ENCODE measurements at places on chromosomes 5 and 9.

- DNase-seq, result no peak
Measured at GRCh38 chr5:123204251-123204650, 115.2 kb downstream of the PRDM6 start.

GRCh38 chr9:4321554-4321953, 21.7 kb upstream of the GLIS3 start:
- DNase-seq, result no peak

DNA sequence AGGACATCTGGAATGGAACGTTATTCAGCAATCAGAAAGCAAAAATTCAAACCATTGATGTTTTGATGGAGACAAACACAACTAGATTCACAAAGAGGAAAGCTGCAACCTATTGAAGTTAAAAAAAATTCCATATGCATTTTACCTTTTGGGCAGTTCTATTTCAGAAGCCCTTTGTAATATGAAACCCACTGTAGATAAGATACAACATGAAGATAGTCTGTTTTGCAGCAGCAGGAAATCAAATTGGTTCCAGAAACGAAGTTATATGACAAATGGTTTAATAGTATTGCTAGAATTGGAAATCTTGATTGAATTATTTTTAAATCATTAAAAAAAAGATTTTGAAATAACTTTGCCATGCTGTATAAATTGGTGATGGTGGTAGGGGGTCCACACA, 872 bp downstream of the LIX1 start:
- no peak for DNase-seq

DNA sequence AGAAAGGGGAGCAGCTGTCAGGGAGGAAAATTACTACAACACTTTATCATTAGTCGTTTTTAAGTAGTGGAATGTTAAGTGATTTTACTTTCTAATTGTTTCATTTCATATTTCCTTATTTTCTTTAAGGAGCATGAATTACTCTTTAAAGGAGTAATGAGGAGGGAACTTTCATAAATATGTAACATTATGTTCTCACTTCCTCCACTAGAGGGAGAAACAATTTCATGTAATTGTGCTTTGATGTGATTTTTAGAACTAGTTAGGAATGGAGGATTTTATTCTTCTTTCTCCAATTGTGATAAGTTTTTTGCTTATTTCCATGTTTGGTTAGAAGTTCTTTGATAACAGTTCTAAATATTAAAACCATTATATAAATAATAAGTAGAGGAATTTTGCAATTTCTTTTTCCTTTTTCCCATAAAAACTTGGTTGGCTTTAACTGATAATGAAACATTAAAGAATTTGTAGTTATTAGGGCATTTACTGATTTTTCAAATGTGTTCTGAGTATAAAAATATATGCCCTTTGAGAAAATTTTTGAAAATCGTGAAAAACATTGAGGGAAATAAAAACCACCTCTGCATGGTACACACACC, 25.6 kb downstream of the CEP78 start:
- DNase-seq, result no peak

DNA sequence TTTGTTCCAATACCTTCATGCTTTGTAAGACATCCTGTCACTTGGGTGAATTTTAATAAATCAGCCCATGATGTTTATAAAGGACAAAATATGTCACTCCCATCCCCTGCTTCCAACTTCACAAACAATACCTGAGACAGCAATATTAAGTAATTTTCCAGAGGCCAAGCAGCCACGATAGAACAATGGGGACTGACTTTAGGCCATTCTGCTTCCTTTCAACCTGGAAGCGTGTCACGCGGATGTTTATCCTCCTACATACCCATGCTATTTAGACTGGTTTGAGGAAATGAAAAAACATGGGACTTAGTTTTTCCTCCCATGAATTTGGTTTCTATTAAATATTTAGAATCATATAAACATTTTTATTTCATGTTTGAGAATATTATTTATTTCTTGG, 82.9 kb downstream of the GRAMD2B start:
- DNase-seq, result no peak

GRCh38 chr5:133653760-133654049, 41.4 kb upstream of the FSTL4 start:
- no peak for DNase-seq

DNA sequence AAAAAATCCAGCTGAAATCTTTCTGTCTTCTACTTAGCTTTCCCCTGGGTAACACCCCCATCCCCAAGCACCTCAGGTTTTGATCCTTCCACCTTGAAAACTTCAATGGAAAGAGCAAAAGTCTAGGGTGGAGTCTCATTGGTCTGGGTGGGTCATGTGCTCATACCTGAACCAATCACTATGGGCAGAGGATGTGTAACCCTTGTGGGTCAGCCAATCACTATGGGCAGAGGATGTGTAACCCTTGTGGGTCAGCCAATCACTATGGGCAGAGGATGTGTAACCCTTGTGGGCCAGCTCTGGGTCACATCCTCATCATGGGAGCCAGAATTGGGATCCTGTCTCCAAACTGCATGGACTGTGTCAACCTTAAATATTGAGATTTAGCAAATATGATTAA, 18.5 kb downstream of the NAIF1 start:
- peak; percentile 28 for DNase-seq

- DNase-seq, result no peak
Measured at GRCh38 chr5:72681781-72682180, 134.7 kb upstream of the TNPO1 start.

DNA sequence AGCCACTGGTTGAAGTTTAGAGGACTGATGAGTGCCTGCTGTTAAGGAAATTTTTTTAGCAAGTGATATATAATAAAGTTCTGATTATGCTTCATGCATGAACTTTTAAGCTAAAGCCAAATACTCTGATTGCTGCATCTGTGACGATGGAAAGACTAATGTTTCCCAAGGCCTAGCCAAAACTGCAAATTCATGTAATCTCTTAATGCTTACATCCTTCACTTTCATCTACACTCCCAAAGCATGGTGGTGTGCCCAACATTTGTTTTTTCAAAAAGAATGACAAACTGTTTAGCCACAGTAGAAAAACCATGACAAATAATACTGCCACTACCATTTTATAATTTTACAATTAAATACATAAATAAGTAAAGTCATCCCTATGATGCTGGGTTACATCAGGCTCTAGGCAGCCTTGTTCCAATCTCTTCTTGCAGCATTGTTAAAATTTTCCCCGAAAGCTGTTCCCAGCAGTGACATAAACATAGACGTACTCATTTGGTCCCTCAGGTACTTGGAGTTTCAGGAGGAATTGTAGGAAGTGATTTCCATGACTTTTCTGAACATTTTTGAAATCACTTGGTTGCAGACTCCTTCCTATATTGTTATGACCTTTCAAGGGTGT, 625.3 kb upstream of the DMAC1 start:
- no peak for DNase-seq

DNA sequence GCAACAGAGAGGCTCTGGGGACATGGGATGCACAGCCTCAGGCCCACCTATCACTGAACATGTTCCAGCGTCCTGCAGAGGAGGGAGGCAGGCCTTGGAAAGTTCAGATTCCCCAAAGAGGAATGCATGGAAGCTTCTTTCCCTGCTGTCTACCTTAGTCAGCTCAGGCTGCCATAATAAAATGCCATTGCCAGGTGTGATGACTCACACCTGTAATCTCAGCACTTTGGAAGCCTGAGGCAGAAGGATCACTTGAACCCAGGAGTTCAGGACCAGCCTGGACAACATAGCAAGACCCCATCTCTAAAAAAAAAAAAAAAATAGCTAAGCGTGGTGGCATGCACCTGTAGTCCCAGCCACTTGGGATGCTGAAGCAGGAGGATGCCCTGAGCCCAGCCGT, 24.5 kb upstream of the TOR1B start:
- DNase-seq, result no peak

DNA sequence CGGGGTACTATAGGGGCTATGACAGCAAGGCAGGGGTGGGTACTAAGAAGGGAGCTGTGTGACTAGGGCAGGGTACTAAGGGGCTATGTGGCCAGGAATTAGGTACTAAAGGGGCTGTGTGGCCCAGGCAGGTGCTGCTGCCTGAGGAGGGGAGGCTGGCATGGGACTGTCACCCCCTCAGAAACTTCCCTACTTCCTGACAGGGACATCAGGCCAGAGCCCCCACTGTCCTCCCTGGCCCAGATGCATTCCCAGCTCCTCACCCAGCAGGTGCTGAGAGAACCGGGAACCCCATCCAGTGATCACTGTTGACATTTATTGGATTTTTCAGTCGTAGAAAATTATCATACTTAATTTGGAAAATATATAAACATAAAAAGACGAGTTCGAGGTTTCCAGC, 26.6 kb downstream of the IRX2 start:
- no peak for DNase-seq

DNA sequence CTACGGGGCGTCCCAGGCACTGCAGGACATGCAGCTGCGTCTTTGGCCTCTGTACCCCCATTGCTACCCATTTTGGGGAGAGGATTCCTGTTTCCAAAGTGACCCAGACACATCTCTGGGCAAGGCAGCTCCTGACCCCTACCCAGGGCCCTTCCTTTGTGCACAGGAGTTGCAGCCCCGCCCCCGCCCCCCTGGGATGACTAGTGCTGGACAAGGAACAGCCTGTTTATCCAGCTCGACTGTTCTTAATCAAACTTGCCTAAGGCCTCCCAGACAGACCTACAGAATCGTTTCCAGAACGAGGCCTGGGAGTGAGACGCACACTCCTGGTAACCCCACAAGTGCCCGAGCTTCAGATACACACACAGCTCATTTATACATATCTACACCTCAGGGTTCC, 13.2 kb downstream of the DIPK1B start:
- DNase-seq, result no peak

DNA sequence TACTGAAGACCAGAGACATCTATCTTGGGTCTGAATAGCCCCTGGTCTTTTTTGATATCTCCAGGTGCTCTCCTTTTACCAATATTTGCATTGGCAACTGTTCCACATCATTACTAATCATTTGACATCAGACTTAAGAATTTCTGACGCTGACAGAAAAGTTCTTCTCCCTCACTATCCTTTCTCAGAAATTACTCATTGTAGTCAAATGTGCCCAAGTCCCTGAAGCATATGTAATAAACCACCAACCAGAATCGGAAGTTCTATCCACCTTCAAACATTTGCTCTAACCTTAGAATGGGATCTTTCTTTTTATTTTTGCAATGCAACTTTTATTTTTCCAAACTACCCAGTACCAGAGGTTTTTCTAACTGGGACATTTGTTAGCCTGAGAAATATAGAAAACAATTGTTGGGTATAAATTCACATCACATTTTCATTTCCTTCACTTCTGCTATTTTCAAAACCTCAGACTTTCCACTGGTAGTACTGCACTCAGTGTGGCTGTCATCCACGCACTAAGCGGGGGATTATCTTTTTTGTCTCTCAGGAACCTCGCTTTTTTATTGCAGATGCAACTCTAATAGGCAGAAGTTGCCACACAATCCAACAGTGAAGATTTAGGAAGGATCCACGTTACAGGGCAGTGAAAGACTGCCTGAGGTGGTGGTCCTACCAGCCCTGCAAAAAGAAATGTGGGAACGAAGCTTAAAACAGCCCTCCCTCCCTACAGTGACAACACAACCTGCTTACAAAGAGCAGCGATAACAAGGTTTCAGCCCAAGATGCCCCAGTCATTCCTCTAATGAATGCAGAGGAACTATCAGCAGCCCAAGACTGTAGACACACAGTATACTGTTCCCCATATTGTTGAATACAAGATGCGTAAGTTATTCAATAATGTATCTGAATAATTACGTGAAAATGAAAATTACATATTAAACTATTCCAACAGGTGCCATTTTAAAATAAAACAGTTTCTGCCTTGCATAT, 201.2 kb downstream of the EBF1 start:
- no peak for DNase-seq

- DNase-seq, result no peak
Measured at GRCh38 chr5:140236891-140237598, 62.1 kb downstream of the CYSTM1 start.

GRCh38 chr5:120690621-120691407, 226.7 kb downstream of the PRR16 start:
- no peak for DNase-seq

GRCh38 chr9:91761362-91761761, 188.7 kb downstream of the ROR2 start:
- DNase-seq, result no peak

DNA sequence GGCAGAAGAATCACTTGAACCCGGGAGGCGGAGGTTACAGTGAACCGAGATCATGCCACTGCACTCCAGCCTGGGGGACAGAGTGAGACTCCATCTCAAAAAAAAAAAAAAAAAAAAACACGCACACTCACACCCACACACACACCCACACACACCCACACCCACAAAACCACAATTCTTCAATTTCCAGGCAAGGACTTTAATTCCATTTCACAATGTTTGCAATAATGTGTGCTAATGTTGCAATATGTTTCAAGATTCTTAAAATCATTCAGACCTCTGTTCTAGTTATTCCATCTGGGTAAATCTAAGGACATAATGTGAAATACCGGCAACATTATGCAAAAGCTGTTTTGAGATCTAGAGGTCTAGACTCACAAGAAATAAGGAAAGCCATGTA, 28.3 kb downstream of the CCDC69 start:
- peak; percentile 29 for DNase-seq

DNA sequence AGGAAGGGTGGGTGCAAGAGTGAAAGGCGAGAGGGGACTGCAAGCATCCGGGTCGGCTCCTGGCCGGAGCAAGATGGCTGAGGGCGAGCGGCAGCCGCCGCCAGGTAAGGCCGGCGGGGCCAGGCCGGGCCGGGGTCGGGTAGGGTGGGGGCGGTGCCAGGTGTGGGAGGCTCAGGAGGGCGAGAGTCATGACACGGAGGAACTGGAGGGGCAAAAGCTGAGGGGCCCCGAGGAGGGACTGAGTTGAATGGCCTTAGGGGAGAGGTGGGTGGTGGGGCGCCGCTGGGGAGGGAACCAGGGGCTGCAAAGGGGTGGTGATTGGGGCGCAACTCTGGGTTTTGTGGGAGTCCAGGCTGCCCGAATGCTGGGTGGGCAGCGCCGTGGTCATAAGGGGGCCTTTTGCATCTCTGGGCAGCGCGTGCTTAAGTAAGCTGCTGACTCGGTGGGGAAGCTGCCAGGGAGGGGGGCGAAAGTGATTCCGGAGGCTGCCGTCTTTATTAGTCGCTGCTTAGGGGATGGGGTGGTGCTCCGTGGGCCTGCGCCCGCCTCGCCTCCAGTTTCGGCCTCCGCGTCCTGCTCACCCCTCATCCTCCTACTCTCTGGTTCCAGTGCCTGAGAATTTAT, 425 bp downstream of the PTPA start:
- DNase-seq, result peak; percentile 46

GRCh38 chr9:98881356-98881755, 62.4 kb upstream of the COL15A1 start:
- no peak for DNase-seq

DNA sequence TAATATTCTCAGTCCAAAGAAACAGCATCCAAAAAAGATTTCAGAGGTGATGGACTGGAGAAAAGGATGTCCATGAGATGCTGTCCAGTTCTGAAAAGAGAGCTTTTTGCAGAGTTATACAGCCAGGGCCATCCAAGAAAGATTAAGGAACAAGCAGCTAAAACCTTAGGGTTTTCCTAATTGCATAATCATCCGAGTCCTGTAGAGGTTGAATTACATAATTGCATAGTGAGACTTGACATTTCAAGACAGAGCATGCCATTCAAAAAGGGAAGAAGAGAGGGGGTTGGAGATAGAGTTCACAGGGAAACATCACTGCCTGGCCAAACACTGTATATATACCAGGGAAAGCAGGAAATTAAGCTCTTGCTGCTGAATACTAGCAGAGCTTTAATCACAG, 1729.2 kb upstream of the WWC1 start:
- DNase-seq, result no peak
